ENCODE measurements at places on chromosomes 2 and 18. TPM values are rescaled to one million over a fixed set of nuclear protein-coding genes. Genes with fewer than 3 reads are reported as not detected.

DNA sequence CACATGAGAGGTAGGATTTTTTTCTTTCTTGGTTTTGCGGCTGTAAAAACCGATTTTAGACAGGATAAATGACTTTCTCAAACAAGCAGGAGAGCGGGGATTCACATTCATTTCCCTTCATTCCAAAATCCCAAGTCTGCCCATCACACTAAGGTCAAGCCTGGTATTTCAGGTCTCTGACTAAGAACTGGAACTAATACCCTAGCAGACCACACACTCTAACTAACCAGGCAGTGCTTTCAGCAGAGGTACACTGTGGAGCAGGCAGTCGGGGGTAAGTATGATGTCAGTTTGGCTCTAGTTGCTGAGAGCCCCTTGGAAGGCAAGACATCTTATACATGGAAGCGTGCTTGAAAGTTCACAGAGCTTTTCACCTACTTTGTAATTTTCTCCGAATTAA is 128.1 kb upstream of the LHCGR start:
- no peak for DNase-seq
- no peaks in the 10 kb centered on the region for H3K4me1 ChIP-seq
- H3K4me3 ChIP-seq, result no peak overlapping the region
- no peak overlapping the region for H3K27ac ChIP-seq

The CHRND gene
- not detected for total RNA-seq

DNA sequence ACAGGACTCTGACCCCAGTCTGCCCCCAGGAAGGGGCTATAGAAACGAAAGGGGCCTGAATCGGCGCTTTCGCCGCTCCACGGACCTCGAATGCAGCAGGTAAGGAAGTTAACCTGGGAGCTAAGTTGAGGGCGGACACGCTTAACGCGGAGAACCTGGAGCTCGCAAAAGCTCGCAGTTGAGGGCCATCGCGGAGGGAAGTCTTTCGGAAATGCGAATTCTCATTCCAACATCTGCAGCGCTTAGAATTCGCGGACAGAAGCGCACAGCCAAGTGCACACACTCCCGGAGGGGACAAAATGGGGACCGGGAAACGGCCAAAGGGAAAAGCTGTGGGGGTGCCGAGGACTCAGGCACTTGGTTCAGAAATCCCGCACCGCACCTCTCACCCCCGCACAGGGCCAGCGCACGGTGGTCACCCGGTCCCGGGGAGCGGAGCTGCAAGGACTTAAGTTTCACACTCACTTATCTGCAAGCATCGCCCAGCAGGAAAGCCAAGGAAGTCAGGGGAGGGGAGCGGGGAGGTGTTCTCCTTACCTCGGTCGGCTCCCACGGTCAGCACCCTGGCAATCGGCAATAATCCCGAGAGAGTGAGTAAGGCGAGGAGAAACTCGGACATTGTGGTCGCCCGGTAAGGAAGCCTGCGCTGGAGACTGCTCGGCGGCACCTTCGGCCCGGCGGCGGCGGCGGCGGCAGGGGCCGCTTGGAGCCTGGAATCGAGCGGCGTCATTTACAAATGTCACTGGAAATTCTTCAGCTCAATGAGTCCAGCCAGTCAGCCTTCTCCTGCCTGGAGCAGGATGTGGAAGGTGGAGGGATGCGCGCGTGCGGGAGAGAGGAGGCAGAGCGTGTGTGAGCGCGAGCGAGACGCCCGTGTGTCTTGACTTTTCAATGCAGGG is 456 bp downstream of the LRP1B start:
- H3K36me3 ChIP-seq, result no peaks in the 10 kb centered on the region
- peaks cover 3% of the 10 kb centered on the region for H3K4me1 ChIP-seq

DNA sequence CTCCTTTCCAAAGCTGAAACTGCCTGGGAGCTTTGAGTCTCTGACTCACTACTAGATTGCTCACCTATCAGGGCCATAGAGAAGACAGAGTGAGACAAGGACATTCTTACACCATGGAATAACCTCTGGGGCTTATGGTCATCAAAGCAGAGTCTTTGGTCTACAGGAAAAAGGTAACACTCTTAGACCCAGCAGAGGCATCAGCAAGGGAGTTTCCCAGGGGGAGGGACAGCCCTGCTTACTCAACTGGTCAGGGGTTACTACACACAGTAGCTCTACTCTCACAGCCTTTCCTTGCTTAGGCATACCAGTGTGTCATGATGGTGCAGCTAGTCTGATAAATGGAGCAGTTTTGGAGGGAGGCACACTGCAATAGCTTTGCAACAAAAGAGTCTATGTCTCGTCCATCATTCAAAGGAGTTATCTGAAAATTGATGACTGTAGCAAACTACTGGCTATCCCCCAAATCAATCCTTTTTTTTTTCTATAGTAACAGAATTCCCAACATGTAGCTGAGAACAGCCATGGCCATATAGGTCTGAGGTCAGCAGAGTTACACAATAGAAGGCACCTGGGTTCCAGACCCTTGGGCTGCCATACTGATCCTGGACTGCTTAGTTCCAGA is 22.4 kb upstream of the CD28 start:
- H3K27ac ChIP-seq, result no peak overlapping the region
- no peak overlapping the region for H3K4me3 ChIP-seq
- H3K4me1 ChIP-seq, result peaks cover 22% of the 10 kb centered on the region
- H3K36me3 ChIP-seq, result no peaks in the 10 kb centered on the region
- no peak for DNase-seq

DNA sequence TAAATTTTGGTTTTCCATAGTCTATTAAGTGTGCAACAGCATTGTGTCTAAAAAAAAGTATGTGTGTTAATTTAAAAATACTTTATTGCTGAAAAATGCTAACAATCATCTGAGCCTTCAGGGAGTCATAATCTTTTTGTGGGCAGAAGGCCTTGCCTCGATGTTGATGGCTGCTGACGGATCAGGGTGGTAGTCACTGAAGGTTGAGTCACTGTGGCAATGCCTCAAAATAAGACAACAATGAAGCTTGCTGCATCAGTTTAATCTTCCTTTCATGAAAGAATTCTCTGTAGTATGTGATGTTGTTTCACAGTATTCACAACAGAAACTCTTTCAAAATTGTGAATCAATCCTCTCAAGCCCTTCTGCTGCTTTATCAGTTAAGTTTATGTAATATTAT is 31.3 kb downstream of the HDHD2 start:
- no peaks in the 10 kb centered on the region for H3K27me3 ChIP-seq
- H3K4me3 ChIP-seq, result no peak overlapping the region
- no peak for DNase-seq
- H3K36me3 ChIP-seq, result peaks cover 23% of the 10 kb centered on the region
- no peaks in the 10 kb centered on the region for H3K4me1 ChIP-seq

DNA sequence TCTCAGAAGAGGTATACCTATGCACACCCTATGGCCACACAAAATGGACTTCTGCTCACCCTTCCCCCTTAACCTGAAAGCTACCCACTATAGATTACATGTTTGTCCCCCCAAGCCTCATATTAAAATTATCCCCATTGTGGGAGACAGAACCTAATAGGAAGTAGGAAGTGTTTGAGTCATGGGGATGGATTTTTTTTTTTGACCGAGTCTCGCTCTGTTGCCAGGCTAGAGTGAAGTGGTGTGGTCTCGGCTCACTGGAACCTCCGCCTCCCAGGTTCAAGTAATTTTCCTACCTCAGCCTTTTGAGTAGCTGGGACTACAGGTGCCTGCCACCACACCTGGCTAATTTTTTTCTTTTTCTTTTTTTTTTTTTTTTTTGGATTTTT is 98.6 kb downstream of the MREG start:
- no peak overlapping the region for H3K27ac ChIP-seq
- H3K4me3 ChIP-seq, result no peak overlapping the region
- peaks cover 5% of the 10 kb centered on the region for H3K4me1 ChIP-seq
- DNase-seq, result no peak
- no peaks in the 10 kb centered on the region for H3K36me3 ChIP-seq

- no peak for DNase-seq
- H3K36me3 ChIP-seq, result peaks cover 66% of the 10 kb centered on the region
- H3K27me3 ChIP-seq, result no peaks in the 10 kb centered on the region
- no peak overlapping the region for H3K4me3 ChIP-seq
- no peaks in the 10 kb centered on the region for H3K4me1 ChIP-seq
- no peak overlapping the region for H3K27ac ChIP-seq
Measured at GRCh38 chr2:183164650-183165015, 40.4 kb downstream of the NUP35 start.

The RUFY4 gene
- total RNA-seq, result 0.81 TPM

The CYRIA gene
- 0.78 TPM for total RNA-seq

The GPR39 gene
- not detected for total RNA-seq

- no peak overlapping the region for H3K27ac ChIP-seq
- H3K4me3 ChIP-seq, result no peak overlapping the region
- no peaks in the 10 kb centered on the region for H3K36me3 ChIP-seq
Measured at GRCh38 chr2:63642946-63643345, 54.2 kb downstream of the MDH1 start.

The CTAGE1 gene
- total RNA-seq, result not detected
